ENCODE measurements at places on chromosomes 4 and X.

GRCh38 chrX:10099411-10099810 is 57.4 kb upstream of the CLCN4 start:
- no peak for DNase-seq

DNA sequence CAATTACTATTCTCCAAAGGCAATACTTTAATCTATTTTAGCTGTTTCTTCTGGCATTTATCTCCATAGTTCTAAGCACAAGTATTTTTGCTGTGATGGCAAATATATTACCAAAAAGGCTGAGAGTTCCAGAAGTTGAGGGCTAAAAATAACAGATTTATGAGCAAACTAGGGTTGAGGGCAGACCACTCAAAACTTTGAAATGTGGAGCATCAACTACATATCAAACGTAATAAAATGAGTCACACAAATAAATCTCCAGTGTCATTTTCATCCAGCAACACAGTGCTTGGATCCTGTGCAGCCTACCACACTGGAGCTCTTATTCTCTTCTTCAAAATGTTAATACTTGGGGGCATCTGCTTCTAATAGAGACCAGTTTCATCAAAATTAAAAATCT is 163.9 kb downstream of the HS3ST1 start:
- DNase-seq = no peak

DNA sequence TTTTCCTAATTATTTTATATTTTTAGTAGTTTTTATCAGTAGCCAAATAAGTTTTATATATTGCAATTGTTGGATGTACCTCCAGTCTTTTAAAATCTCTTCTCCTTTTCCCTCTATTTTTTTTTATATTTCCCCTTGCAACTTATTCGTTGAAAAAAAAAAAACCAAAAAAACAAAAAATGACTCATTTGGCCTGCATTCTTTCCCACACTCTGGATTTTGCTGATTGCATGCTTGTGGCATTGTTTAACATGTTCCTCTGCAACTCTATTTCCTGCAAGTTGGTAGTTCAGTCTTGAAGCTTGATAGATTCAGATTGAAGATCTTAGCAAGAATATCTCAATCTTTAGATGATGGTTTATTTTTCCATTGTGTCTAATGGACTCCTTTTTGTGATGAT is 260.6 kb upstream of the BOD1L1 start:
- peak; percentile 64 for DNase-seq

DNA sequence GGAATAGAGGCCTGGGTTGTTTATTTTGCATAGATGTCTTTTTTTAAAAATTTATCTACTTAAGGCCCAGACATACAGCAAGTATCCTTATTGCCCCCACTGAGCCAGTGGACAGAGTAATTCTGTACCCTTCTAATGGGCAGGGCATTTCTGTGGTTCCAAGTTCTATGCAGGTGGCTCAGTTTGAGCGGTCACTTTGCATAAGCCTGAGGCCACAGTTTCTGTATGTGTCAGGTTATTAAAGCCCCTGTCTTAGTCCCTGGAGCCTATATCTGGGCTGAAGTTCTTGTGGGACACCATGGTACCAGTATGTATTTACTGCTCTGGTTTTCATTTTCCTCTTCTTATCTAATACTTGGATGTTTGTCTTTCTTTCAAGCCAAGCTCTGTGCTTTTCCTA is 168.8 kb downstream of the MID1IP1 start:
- no peak for DNase-seq

GRCh38 chrX:137166591-137166990 is 132.8 kb upstream of the GPR101 start:
- DNase-seq = peak; percentile 34

GRCh38 chr4:30875658-30876269 is 155.6 kb downstream of the PCDH7 start:
- DNase-seq = no peak

GRCh38 chr4:77023920-77024319 is 51.9 kb downstream of the CCNI start:
- no peak for DNase-seq

- no peak for DNase-seq
Observed at GRCh38 chr4:95108883-95109421, 351.2 kb downstream of the BMPR1B start.

DNA sequence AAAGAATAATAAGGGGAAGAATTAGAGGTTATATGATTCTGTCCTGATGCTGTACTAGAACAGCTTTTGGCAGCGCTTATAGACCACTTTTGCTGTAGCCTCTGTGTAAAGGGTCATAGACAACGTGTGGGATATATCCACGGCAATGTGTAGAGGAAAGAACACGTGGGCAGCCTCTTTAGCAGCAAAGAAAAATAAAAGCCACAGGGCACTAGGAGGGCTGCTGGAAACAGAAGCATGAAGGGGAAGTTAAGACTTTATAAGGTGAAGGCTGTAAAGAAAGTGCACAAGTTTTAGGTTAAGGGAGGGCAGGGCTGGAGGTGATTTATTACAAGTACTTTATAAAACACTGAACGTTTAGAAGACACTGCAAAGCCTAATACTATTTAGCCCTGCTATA is 20.1 kb upstream of the PHEX start:
- DNase-seq = no peak

DNA sequence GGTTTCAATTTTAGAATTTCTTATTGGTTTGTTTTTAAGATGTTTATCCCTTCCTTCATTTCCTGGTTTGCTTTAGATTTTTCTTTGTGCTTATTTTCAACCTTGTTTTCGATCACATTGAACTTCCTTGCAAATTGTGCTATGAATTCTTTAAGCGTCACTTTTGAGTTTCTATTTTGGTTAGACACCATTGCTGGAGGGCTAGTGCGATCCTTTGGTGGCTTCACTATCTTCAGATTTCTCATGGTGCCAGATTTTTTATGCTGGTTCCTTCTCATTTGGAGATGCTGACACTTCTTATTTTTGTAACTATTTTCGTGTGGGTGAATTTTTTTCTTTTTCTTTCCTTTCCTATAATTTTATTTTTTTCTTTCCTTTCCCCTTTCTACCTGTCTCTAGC is 227.2 kb upstream of the HDX start:
- no peak for DNase-seq

- DNase-seq = no peak
Observed at GRCh38 chr4:94848326-94848725, 90.6 kb downstream of the BMPR1B start.

DNA sequence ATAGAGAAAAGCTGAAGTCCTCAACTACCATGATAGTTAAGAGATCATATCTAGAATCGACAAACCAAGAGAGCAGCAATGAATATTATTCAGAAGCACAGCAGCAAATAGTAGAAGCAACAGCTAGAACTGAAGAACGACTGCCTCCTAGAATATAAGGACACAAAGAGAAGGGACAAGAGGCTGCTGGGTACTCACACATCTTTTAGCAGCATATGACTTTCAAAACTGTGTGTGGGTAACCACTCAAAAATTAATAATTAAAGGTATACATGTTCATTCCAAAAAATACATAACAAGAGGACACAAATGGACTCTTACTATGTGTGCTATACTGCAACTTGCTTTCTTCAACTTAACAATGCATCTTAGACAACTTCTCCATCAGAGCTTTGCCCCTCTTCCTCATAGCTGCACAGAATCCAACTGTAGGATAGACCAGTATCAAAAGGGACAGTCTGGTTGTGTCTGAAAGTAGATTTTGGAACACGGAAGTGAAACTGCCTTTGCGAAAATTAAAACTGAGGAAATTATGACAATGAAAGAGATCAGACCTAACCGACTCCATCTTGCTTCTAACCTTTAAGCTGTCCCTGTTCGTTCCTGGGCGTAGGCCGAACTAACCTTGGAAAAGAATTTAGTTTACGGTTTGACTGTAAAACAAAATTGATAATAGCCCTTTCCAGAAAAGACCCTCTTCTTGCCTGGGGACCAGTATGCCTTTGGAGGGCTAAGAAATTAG is 125.7 kb downstream of the SH3KBP1 start:
- DNase-seq = no peak

- no peak for DNase-seq
Observed at GRCh38 chr4:171524903-171525302, 288.3 kb upstream of the GALNTL6 start.

- no peak for DNase-seq
Observed at GRCh38 chrX:133884430-133885394, 100.7 kb downstream of the GPC3 start.

GRCh38 chr4:26648260-26648659 is 64.4 kb downstream of the TBC1D19 start:
- no peak for DNase-seq

- peak; percentile 47 for DNase-seq
Observed at GRCh38 chrX:34654696-34655490, 2.2 kb downstream of the TMEM47 start.

- peak; percentile 42 for DNase-seq
Observed at GRCh38 chr4:144709793-144710525, 64.0 kb downstream of the HHIP start.

DNA sequence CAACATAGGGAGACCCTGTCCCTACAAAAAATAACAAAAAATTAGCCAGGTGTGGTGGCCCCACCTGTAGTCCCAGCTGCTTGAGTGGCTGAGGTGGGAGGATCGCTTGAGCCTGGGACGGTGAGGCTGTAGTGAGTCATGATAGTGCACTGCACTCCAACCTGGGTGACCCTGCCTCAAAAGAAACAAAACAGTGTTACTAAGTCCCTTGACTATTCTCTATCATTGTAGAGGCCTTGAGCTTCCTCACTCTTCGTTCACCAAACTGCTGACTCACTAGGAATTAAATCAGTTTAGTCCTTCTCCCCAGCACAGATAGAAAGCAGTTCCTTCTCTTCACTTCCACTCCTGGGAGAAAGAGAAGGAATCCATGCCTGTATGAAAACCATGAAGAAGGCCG is 14.5 kb downstream of the CDS1 start:
- peak; percentile 50 for DNase-seq

GRCh38 chr4:175874306-175874705 is 62.2 kb upstream of the GPM6A start:
- DNase-seq = no peak

GRCh38 chr4:78612398-78613178 is 61.0 kb downstream of the ANXA3 start:
- peak; percentile 25 for DNase-seq

- peak; percentile 48 for DNase-seq
Observed at GRCh38 chr4:118682928-118683327, 2.3 kb upstream of the METTL14 start.

GRCh38 chrX:55919367-55920221 is 202.0 kb downstream of the RRAGB start:
- DNase-seq = no peak

DNA sequence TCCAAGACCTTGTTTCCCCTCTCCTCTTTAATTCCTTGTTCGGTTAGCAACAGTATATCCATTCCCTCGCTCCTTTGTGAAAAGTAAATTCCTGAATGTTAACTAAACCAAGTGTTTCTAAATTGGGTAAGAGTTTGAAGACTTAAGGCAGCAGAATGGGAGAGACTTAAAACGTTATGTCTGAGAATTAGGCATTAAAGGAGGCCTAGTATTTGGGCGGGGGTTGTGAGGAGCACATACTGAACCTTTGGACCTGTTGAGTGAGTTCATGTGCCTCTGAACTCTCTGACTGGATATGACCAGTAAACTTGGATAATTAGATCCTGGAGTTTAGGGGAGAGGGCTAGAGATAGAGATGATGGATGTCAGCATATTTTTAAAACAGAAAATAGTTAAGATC is 1.2 kb downstream of the MSMO1 start:
- DNase-seq = no peak

GRCh38 chr4:60934566-60935295 is 265.4 kb upstream of the ADGRL3 start:
- peak; percentile 40 for DNase-seq

- no peak for DNase-seq
Observed at GRCh38 chrX:24276015-24276414, 37.9 kb downstream of the SUPT20HL2 start.

- DNase-seq = no peak
Observed at GRCh38 chr4:14257903-14258302, 630.4 kb upstream of the BOD1L1 start.

DNA sequence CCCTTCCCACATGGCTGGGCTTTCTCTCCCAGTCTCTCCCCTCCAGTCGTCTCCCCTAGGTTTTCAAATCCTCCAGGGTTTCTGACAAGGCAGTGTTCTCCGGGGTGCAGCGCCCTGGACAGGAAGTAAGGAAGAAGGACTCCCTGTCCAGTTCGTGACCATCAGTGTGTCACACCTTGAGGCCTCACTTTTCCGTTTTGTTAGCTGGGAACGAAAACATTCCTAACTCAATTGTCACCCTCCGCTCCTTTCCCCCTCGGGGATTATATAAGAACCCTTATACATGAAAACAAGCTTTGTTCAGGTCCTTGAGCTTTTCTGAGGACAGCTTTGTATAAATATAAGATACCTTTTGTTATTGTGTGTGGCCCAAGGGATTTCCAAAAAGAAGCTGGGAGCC is 92.1 kb downstream of the KDR start:
- DNase-seq = no peak

- no peak for DNase-seq
Observed at GRCh38 chr4:174241162-174241561, 42.3 kb downstream of the FBXO8 start.

- no peak for DNase-seq
Observed at GRCh38 chr4:108831886-108832285, 69.0 kb upstream of the ETNPPL start.

GRCh38 chr4:41156574-41156973 is 57.8 kb downstream of the APBB2 start:
- DNase-seq = no peak

GRCh38 chr4:182018691-182019090 is 224.5 kb upstream of the TENM3 start:
- no peak for DNase-seq

GRCh38 chr4:67460574-67460973 is 84.7 kb downstream of the CENPC start:
- DNase-seq = no peak

DNA sequence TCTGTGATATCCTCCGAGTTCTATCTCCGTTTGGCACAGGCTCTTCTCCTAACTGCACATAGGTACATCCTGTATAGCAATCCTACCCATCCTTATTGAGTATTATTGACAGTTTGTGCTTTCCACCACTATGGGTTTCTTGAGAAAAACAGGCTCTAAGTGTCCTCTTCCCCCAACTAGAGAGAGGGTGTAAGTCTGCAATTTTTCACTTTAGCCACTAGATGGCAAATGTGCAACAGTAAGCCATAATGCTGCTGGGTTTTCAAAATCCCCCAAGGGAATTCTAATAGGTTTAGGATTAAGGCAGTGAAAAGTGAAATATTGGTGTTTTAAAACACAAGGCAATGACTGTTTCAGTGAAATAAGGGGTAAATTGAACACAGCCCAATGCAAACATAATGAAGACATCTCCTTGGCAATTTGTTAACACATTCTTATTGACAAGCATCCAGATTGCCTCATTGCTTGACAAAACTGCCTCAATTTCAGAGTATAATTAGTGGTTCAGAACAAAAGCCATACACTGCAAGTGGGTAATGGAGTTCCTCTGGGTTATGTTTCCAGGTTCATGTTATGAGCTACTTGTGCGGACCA is 239.0 kb upstream of the HTR2C start:
- peak; percentile 65 for DNase-seq

GRCh38 chr4:47120783-47121182 is 89.4 kb downstream of the GABRB1 start:
- DNase-seq = no peak

DNA sequence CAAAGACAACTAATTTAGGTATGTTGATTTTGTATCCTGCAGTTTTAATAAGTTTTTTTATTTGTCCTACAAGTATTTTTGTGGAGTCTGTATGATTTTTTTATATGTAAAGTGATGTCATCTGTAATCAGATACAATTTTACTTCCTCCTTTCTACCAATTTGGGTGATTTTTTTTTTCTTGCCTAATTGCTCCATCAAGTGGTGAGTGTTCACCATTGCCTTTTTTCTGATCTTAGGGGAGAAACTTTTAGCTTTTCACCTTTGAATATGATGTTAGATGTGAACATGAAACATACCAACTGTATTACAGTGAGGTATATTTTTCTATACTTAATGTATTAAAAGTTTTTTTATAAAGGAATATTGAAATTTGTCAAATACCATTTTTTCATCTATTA is 362.3 kb downstream of the PABPC4L start:
- DNase-seq = peak; percentile 48
